T-helper 22 cell (primary cell): ENCODE measurements at places on chromosomes 2 and 18.

DNA sequence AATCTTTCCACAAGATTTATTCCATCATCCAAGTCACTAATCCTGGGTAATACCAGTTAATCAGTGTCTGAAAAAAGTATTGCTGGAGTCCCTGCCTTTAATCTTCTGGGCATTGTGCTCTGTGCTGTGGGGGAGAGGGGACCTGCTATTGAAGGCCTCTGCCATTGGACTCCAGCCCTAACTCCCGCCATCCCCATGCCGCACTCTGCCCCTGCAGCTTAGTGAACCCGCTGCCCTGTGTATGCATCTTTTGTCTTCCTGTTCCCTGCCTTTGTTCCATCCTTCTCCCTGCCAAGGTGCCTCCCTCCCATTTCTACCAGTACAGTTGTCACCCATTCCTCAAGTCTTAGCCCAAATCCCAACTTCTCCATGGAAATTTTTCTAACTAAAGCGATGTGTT, 113.8 kb upstream of the EPAS1 start:
- DNase-seq: no peak

GRCh38 chr2:21773168-21773567, 649.4 kb downstream of the TDRD15 start:
- DNase-seq: no peak

DNA sequence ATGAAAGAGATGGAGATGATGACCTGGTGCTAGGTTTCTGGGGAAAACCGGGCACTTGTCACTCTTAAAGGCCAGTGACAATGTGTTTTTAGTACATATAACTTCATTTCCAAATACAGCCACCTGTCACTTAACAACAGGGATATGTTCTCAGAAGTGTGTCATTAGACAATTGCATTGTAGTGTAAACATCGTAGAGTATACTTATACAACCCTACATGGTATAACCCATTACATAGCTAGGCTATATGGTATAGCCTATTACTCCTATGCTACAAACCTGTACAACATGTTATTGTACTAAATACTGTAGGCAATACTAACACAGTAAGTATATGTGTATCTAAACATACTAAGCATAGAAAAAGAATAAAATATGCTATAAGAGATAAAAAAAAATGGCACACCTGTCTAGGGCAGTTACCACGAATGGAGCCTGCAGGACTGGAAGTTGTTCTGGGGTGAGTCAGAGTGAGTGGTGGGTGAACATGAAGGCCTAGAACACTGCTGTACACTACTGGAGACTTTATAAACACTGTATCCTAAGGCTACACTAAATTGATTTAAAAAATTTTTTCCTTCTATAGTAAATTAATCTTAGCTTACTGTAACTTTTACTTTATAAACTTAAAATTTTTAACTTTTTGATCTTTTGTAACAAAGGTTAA, 123.2 kb downstream of the THADA start:
- no peak for DNase-seq

- DNase-seq: no peak
These were observed 116.5 kb upstream of the FOSL2 start for GRCh38 chr2:28276076-28276618.

DNA sequence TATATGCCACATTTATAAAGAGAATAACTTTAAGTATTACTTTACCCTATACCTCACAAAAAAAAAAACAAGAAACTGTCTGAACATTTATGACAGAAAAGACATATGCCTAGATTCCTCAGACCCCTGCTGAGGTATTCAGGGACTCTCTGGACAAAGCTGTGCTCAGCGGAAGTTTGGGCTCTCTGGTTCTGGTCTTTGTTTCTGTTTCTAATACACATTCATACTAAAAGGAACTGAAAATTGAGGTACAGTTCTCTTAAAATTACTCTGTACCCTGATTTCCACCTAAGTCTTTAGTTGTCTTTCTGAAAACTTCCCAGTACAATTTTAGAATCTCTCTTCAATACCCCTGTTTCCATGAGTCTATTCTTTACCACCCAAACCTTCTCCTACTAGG, 160.3 kb downstream of the IKZF2 start:
- no peak for DNase-seq

DNA sequence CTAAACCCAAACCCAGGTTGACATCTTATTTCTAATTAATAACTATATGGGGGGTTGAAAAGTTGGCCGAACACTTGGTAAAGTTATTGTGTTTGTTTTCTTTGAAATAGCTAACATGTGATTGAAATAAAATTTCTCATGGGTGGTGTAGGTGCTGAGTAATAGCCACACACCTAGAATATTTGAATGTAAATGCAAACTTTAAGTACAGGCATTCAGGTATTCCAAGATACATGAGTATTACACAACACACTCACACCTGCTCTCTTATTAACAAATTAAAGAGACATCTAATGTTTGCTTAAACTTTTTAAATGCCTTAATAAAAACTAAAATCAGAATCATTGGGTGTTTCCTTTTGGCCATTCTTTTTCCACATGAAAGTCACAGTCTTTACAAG, 165.5 kb downstream of the EHBP1 start:
- DNase-seq: no peak

- no peak for DNase-seq
These were observed 254.9 kb upstream of the HS6ST1 start for GRCh38 chr2:128573531-128573930.

GRCh38 chr2:5617358-5617757, 74.8 kb upstream of the SOX11 start:
- DNase-seq: no peak

GRCh38 chr18:40367576-40367975, 1587.5 kb upstream of the PIK3C3 start:
- no peak for DNase-seq

- DNase-seq: no peak
These were observed 53.5 kb upstream of the CAPN13 start for GRCh38 chr2:30860726-30861125.

DNA sequence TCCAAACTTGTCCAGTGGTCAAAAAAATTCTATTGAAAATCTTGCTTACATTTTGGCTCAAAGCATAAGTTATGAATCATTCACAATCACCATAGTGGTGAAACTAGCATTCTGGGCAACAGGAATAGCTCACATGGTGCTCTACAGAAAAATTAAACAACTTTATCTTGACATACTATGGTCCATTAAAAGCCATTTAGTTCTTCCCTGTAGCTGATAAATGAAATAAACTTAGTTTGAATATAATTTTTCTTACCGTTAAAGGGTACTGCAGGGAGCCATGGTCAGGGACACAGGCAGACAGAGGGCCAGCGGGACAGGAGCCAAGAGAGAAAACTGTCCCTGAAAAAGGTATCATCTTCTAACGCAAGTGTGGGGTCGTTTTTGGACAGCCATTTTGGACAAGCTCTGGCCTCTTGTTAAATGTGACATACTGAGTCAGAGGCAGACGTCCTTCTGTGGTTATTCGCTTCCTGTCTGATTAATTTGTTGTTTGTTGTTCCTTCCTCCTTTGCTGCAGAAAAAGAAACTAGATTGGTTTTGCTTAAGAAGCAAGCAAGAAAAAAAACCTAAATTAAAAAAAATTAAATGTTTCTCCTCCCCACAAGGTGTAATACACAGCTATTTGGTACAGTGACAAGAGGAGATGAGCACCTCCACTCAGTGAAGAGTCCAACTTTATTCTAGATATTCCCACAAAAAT, at the start of gene WIPF1:
Gene WIPF1, minus strand, starts transcription at position 460 of the 703 bp plus-strand sequence. CDS start 12,231 bp downstream, outside the sequence.
- peak; percentile 56 for DNase-seq

DNA sequence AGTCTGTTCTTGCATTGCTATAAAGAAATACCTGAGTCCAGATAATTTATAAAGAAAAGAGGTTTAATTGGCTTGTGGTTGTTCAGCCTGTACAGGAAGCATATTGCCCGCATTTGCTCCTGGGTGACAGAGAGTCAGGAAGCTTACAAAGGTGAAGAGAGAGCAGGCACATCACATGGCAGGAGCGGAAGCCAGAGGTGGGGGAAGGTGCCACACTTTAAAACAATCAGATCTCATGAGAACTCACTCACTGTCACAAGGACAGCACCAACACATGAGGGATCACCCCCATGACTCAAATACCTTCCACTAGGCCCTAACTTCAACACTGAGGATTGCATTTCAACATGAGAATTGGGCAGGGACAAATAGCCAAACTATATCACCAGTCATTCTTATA, 124.8 kb upstream of the COL5A2 start:
- DNase-seq: peak; percentile 25

GRCh38 chr2:5520463-5520972, 171.7 kb upstream of the SOX11 start:
- no peak for DNase-seq

- DNase-seq: no peak
These were observed 61.1 kb upstream of the XDH start for GRCh38 chr2:31475692-31476091.

- no peak for DNase-seq
These were observed 81.4 kb downstream of the SKA1 start for GRCh38 chr18:50456285-50456684.

DNA sequence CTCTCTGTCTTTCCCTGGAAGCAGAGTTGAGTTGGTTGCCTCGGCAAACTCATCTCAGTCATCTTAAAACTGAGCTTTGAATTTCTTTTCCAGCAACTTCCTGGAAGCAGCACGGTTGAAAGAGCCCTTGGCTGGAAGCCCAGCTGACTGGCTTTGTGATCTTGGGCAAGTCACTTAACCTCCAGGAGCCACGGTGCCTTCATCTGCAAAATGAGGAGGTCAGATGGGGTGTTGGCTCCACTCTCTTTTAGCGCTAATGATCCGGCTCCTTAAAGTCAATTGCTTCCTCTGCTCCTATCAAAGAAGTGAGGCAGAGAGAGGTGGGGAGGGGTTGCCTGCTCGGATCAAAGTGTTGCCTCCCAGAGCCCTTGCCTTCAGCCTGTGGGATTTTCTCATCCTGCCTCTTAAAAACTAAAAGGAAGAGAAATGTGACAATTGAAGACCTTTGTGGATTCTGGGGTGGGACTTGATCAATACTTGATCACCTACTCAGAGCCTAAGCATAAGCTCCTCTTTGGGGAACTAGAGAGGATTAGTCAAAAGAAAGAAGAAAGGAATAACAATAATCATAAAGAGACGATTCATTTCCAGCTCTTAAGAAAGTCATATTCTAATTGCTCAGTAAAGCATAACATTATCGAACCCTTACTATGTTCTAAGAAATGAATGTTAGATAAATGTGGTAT, 86.6 kb downstream of the MYCN start:
- DNase-seq: no peak

- no peak for DNase-seq
These were observed 119.2 kb upstream of the STK17B start for GRCh38 chr2:196290569-196290968.

- DNase-seq: no peak
These were observed 2.4 kb upstream of the MRPL53 start for GRCh38 chr2:74474899-74475298.

DNA sequence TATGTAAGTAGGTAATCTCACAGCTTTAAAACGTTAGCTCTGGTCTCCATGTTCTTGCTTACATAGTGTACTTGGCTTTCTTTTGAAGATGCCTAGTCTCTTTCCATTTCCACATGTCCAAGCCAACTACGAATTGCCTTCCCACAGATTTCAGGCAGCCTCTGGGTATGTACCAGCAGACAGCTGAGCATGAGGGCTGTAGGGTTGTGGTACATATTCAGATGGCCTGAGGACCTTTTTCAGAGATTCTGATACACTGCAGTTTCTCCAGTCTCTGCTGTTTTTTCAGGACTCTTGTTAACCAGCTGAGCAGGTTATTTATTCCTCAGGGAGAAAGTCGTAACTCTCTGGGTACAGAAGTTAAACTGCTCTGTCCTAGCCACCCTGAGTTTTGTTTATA, 3.1 kb upstream of the KCNJ13 start:
- DNase-seq: no peak

- no peak for DNase-seq
These were observed 99.1 kb upstream of the HDAC4 start for GRCh38 chr2:239499726-239500573.

GRCh38 chr2:21356086-21356856, 232.5 kb downstream of the TDRD15 start:
- DNase-seq: no peak

DNA sequence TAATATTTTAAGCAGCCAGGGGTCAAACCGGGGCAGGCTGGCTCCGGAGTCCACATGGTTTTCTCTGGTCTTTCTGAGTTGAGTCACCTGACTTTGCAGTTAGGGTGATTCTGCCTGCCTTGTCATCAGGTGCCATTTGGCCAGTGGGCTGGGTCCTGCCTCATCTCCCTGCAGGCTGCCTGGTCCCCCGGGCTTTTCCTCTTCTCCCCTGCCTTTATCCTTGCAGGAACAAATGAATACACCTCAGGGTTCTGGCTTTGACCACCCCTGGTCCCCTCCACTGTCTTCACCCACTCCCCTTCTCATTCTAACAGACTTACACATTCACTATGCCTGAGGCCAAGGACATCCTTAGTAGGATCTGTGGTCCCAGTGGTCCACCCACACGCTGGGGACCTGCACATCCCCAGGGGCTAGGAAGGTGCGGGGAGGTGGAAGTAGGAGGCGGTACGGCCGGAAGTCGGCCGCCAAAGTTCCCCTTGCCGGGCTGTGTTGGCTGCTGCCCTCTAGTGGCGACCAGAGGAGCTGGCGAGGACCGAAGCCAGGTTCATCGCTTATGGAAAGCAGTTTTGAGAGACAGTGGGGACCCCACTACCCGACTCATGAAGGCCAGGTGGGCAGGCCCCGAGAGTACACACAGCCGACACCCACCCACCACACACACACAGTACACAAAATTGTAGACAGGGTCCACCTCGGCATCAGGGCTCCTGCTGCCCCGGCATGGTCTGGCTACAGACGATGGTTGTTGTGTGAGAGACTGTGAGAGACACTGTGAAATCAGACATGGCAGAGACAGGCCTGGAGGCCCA, 6.3 kb upstream of the TEX261 start:
- peak; percentile 56 for DNase-seq

- no peak for DNase-seq
These were observed 79.3 kb upstream of the LGALSL start for GRCh38 chr2:64374686-64375085.

DNA sequence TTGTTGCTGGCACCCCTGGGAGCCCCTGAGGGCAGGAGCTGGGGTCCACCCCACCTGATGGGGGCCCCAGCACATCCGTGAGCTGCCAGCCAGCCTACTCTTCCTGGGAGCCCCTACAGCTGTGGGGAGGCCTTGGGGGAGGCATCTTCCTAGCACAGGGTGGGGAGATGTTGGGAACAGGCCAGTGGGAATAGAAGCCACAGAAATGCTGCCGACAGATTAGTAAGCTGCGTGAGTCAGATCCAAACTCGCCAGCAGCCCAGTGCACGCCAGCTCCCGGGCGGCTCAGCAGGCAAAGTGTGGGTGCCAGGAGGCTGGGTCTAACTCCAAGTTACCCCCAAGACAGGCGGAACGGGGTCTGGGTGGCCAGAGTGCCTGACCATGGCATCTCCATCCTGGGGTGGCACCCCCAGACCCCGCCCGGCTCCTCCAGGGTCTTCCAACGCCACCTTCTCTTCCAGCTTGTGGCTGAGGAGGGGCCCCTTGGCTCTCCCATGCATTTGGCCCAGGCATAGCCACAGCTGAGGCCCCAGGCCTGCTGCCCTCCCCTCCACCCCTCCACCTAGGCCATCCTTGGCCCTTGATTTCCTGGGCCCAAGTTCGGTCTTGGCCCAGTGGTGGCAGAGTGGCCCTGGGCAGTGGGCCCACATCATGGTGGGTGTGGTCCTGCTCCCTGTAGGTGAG, 15.3 kb downstream of the CROCC2 start:
- no peak for DNase-seq
